ENCODE measurements at places on chromosomes 12 and 14.

- DNase-seq = no peak
Observed at GRCh38 chr12:104761091-104761490, 197.0 kb downstream of the SLC41A2 start.

DNA sequence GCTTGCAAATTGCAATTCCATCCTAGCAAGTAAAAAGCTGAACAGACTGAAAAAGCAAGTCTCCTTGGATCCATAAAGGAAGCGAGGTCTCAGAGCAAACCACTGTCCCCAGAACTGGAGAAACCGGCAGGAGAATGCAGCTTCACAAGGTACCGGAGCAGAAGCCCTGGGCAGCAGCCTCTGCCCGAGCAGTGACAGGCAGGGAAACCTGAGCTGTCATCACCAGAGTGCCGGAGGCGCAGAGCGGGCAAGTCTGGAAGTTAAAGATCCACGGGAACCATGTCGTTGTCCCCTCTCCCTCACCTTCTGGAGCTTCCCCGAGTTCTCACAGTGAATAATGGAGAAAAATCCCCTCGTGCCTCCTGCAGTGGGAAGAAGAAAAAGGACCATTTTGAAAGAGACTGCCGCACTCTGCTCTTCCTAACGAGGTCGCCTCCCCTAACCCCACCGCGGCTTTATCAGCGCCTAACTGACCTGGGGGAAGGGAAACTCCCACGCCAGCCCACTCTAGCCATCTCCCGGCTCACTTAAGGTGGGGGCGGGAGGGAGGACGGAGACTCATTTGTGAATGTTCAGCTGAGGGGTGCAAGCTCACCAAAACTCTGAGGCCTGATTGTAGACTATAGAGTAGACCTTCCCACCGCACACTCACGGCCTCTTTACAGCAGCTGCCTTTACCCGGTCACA is 27.8 kb downstream of the FBXL14 start:
- DNase-seq = no peak

DNA sequence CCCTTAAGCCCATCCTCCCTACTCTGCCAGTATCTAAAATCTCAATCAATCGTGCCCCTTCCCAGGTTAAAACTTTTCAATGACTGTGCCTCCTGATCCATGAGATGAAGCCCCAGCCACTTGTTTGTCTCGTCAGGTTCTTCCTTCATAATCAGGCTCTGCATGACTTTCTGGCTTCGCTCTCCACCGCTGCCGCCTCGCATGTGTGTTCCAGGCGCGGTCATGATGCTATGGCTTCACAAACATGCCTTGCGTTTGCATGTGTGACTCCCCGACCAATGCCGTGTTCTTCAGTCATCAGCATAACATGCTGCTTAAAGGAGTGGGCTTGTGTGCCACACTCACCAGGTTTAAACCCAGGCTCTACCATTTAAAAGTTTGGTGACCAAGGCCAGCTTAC is 5.0 kb upstream of the C1RL start:
- no peak for DNase-seq

GRCh38 chr14:50773632-50774541 is 57.1 kb downstream of the NIN start:
- DNase-seq = no peak

Data from Peyer's patch (tissue), 4 donors.